Upper lobe of left lung (tissue), 6 donors: ENCODE measurements at places on chromosomes 7 and 10. TPM values are rescaled to one million over a fixed set of nuclear protein-coding genes. Genes with fewer than 3 reads are reported as not detected.

The PTPRN2 gene
- total RNA-seq: 5.2 TPM

The MMD2 gene
- total RNA-seq: not detected

The C10orf105 gene
- total RNA-seq: 0.31 TPM

The NAT16 gene
- total RNA-seq: not detected

DNA sequence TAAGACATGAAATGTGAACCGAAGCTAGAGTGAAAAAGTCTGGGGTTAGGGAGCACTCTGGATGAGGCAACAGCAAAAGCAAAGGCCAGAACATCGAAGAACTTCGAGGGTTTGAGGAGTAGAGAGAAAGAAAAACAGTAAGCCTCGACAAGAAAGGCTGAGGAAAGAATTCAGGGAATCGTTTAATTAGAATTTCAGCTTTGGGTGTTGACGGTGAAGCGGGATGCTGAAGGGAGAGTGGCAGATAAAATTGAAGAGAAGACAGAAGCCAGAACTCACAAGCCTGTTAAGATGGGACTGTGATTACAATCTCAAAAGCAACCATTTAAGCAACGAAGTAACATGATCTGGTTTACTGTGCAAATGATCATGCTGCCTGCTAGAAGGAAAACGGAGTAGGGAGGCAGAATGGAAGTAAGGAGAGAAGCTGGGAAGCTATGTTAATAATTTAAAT lies 2.1 kb downstream of the TRDMT1 start:
- no peaks in the 10 kb centered on the region for H3K27me3 ChIP-seq
- H3K4me3 ChIP-seq: peak overlapping the region; percentile 78
- peaks cover 7% of the 10 kb centered on the region for H3K4me1 ChIP-seq
- DNase-seq: no peak

- no peaks in the 10 kb centered on the region for H3K36me3 ChIP-seq
- H3K4me1 ChIP-seq: no peaks in the 10 kb centered on the region
- no peak overlapping the region for H3K4me3 ChIP-seq
- no peak overlapping the region for H3K27ac ChIP-seq
- no peak for DNase-seq
- H3K27me3 ChIP-seq: no peaks in the 10 kb centered on the region
These were observed 277.6 kb downstream of the KCNMA1 start for GRCh38 chr10:77359950-77360520.

- DNase-seq: no peak
- H3K4me3 ChIP-seq: no peak overlapping the region
- H3K4me1 ChIP-seq: no peaks in the 10 kb centered on the region
- peaks cover 53% of the 10 kb centered on the region for H3K36me3 ChIP-seq
These were observed 53.8 kb downstream of the TAX1BP1 start for GRCh38 chr7:27793780-27794179.

- DNase-seq: no peak
- H3K4me3 ChIP-seq: no peak overlapping the region
- H3K4me1 ChIP-seq: no peaks in the 10 kb centered on the region
- no peaks in the 10 kb centered on the region for H3K36me3 ChIP-seq
These were observed 33.3 kb upstream of the CASD1 start for GRCh38 chr7:94476251-94476840.

DNA sequence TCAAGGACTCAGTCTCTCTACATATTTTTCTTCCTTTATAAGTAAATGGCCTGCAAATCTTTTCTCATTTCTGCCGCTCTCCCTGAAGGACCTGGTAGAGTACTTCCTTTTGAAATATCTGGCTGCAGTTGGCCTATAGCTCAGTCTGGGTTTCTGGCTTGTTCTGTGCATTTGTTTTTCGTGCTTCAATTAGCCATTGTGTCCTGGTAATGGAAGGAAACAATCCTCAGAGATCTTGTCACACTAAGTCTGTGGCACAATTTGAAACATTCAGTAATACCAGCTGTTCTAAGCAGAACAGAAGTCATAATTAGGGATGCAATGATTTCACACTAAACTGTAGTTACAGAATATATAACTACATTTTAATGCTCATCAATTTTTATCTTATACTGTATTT lies 545.0 kb downstream of the NRG3 start:
- no peaks in the 10 kb centered on the region for H3K4me1 ChIP-seq
- H3K4me3 ChIP-seq: no peak overlapping the region
- DNase-seq: no peak
- H3K27me3 ChIP-seq: no peaks in the 10 kb centered on the region
- H3K36me3 ChIP-seq: no peaks in the 10 kb centered on the region

DNA sequence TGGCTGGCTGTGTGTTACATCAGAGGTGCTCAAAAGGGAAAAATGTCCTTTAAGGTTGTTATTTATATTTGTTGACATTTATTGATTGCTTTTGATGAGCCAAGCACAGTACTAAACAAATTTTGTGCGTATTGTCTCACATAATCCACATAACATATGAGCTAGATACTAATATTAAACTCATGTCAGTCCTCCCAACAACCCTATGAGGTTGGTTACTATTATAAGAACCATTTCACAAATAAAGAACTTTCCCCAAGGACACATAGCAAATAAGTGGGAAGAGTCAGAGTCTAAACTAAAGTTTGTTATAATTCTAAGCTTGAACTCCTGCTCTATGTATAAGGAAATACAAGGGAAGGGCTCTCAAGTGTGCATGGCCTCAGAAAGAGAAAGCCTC lies 35.6 kb upstream of the OTUD1 start:
- H3K4me3 ChIP-seq: no peak overlapping the region
- H3K27ac ChIP-seq: no peak overlapping the region
- no peaks in the 10 kb centered on the region for H3K4me1 ChIP-seq

DNA sequence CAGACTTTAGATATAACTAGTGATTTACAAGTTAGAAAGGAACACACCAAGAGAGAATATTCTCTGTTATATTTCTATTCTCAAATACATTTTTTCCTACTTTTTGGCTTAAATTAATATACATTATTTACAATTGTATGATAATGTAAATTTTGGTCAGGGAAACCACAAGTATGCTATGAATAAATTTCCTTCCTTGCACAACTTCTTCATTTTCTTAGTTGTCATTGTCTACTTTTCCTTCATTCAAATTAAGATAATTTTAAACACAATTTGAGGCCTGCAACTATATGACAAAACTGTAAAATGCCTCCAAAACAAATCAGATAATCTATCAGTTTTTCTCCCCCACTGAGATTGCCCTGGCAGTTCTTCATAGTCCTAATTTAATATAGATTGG lies 131.3 kb downstream of the CDK14 start:
- no peak for DNase-seq
- H3K27me3 ChIP-seq: no peaks in the 10 kb centered on the region
- H3K27ac ChIP-seq: peak overlapping the region; percentile 24
- no peaks in the 10 kb centered on the region for H3K36me3 ChIP-seq
- H3K4me3 ChIP-seq: no peak overlapping the region
- H3K4me1 ChIP-seq: peaks cover 17% of the 10 kb centered on the region

- no peak for DNase-seq
- H3K4me1 ChIP-seq: no peaks in the 10 kb centered on the region
- no peak overlapping the region for H3K4me3 ChIP-seq
- no peak overlapping the region for H3K27ac ChIP-seq
These were observed 110.8 kb downstream of the TPK1 start for GRCh38 chr7:144725070-144725469.

DNA sequence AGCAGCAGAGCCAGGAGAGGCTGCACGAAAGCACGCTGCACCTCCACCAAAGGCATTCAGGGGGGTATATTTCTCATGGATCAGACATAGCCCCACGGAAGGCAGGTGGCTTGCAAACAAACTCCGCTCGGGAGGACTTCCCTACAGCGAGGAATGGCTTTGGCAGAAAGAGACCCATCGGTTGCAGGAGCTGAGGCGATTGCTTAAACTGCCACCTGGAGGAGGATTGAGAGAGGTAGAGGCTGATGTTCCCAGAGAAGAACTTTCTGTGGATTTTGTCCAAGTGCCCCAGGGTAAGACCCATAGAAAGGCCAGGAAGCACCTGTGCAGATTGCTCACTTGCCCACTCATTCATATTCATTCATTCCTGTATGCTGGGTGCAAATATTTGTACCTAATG lies 89.1 kb downstream of the NEUROD6 start:
- DNase-seq: no peak
- no peaks in the 10 kb centered on the region for H3K27me3 ChIP-seq
- no peak overlapping the region for H3K27ac ChIP-seq
- no peaks in the 10 kb centered on the region for H3K4me1 ChIP-seq

- no peak for DNase-seq
- no peaks in the 10 kb centered on the region for H3K27me3 ChIP-seq
- H3K4me3 ChIP-seq: no peak overlapping the region
- no peaks in the 10 kb centered on the region for H3K36me3 ChIP-seq
- H3K4me1 ChIP-seq: no peaks in the 10 kb centered on the region
- H3K27ac ChIP-seq: no peak overlapping the region
These were observed 174.4 kb downstream of the MDFIC start for GRCh38 chr7:115096262-115096661.

DNA sequence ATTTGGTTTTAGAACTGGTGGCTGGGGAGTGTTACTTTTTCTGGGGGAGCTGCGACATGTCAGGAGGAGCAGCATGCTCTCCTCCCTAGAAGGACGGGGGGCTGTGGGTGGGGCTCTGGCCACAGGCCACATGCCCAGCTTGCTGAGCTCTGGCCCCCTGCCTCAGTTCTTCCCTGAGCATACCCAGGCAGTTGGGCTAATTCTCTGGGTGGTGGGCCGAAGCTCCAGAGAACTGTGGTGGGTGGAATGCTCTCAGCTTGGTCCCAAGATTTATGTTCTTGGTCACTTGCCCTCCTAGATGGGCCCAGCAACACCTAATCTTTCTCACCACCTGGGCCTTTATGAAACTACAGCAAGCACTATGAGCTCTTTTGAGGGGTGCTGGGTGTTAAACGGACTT lies 5.1 kb upstream of the ZNF775 start:
- no peak for DNase-seq
- H3K27ac ChIP-seq: peak overlapping the region; percentile 19
- H3K27me3 ChIP-seq: no peaks in the 10 kb centered on the region
- H3K4me3 ChIP-seq: no peak overlapping the region
- H3K4me1 ChIP-seq: peaks cover 24% of the 10 kb centered on the region

DNA sequence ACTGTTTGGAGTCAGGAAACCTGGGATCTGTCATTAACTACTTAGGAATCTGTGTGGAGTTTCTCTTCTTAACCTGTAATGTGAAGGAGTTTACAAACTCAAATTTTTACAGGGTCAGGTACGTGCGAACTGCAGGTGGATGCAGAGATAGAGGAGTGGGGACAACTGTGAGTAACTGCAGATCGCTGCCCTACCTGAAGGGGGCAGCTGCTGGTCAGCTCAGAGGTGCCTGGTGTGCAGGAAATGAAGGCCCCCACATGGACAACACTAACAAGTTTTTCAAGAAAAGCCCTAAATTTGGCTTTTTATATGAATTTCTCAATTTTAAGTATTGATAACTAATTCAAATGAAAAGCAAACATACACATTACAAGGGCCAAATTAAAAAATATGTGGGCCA lies 380.0 kb downstream of the REEP3 start:
- DNase-seq: no peak
- H3K4me3 ChIP-seq: no peak overlapping the region
- no peaks in the 10 kb centered on the region for H3K4me1 ChIP-seq
- no peaks in the 10 kb centered on the region for H3K27me3 ChIP-seq
- no peaks in the 10 kb centered on the region for H3K36me3 ChIP-seq

- no peaks in the 10 kb centered on the region for H3K27me3 ChIP-seq
- peaks cover 4% of the 10 kb centered on the region for H3K4me1 ChIP-seq
- no peak overlapping the region for H3K4me3 ChIP-seq
- no peak for DNase-seq
These were observed 81.9 kb upstream of the DYNC1I1 start for GRCh38 chr7:95690367-95690947.

DNA sequence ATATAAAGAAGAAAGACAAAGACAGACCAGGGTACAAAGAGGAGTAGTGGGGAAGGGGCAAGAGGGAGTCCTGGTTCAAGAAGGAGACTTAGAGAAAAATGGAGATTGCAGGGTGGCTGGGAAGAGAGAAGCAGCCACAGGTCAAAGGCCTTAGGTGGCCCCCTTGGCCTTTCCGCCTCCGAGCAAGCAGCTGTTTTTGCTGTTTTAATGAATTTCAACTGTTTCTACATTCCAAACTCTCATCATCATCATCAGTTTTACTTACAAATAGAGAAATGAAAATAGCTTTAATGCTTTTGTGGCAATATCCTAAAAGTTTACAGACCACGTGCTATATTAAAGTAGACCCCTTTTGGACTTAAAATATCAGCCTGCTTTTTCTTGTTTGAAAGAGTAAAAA lies 399.7 kb downstream of the EXOC4 start:
- DNase-seq: no peak
- H3K27ac ChIP-seq: no peak overlapping the region
- no peaks in the 10 kb centered on the region for H3K27me3 ChIP-seq
- no peaks in the 10 kb centered on the region for H3K36me3 ChIP-seq
- no peak overlapping the region for H3K4me3 ChIP-seq
- peaks cover 4% of the 10 kb centered on the region for H3K4me1 ChIP-seq

- no peak for DNase-seq
- no peak overlapping the region for H3K4me3 ChIP-seq
- peaks cover 15% of the 10 kb centered on the region for H3K4me1 ChIP-seq
These were observed 6.6 kb downstream of the NIPSNAP2 start for GRCh38 chr7:55970978-55971377.

DNA sequence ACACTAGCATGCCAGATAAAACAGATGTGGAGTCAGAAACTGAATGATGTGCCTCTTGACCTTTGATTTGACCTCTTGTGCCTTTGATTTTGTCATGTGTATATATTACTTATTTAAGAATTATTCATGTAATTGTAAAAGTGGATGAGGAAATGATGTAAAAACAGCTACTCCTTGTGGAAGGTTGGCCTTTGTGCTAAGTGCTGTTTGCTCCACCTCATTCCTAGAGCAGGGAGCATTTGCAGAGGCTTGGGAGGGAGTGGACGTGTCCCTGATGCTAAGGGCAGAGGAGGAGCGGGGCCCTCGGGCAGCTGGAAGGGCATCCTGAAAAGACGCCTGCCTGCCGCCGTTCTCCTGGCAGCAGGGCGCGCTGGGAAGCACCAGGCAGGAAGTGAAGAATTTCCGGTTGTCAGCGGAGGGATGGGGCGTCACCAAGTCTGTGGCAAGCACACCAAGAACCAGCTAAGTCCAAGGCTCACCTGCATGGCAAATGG lies 197.6 kb upstream of the ZNF32 start:
- no peaks in the 10 kb centered on the region for H3K27me3 ChIP-seq
- peaks cover 12% of the 10 kb centered on the region for H3K4me1 ChIP-seq
- H3K4me3 ChIP-seq: no peak overlapping the region

DNA sequence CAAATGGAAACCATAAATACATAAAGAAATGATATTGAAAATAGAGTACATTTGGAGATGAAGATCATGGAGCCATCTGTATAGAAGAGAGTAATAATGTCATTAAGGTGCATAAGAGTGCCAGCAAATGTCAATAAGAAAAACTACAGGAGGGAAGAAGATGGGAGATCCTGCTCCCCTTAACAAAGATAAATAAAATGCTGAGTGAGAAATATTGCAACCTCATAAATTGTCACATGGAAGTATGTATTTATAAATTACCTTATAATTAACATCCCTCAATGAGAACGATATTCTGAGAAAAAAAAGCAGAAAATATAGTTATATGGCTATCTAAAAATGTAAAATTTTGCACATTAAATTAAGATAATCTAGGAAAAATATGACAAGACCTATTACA lies 155.2 kb upstream of the PRSS1 start:
- H3K27ac ChIP-seq: no peak overlapping the region
- H3K36me3 ChIP-seq: no peaks in the 10 kb centered on the region
- no peaks in the 10 kb centered on the region for H3K27me3 ChIP-seq
- no peaks in the 10 kb centered on the region for H3K4me1 ChIP-seq
